ENCODE measurements at places on chromosomes 6 and 20. TPM values are rescaled to one million over a fixed set of nuclear protein-coding genes. Genes with fewer than 3 reads are reported as not detected.

- no peak for DNase-seq
Observed at GRCh38 chr20:8790442-8791074, 278.3 kb upstream of the PLCB4 start.

SMLR1 gene
- not detected for total RNA-seq

DNA sequence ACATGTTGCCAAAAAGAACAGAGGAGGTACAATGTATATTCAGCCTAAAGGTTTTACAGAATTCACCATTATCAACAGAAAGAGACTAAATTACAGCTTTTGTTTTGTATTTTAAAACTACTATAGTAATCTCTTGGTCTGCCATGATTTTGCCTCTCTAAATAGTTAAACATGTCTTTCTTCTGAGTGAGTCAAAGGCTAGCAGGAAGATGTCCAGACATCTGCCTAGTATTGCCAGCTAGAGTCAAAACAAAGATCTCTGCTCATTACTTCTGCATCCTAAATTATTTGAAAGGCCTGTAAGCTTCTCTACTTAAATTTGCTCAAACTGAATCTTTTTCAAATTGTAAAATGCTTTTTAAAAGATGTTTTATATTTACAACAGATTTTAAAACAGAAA lies 8.8 kb downstream of the ASF1A start:
- DNase-seq: no peak

DNA sequence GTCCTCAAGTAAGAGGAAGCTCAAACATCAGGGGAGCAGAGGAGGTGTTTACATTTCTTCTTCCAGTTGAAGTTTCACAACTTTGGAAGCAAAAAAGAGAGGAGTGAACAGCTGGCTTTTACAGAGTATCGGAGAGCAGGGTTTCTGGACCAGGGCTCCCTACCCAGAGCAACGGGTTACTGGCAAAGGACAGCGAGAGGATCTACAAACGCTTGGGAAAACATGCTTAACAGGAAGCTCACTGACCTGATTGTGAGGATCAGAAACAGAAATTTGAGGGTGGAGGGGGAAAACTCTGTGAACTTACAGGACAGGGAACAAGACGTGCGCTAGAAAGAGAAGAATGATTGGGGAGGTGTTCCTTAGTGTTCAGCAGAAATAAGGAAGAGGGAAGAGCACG lies 85.7 kb upstream of the TAB2 start:
- DNase-seq: no peak

GRCh38 chr6:114164207-114164606 lies 178.6 kb downstream of the HS3ST5 start:
- DNase-seq: no peak

DNA sequence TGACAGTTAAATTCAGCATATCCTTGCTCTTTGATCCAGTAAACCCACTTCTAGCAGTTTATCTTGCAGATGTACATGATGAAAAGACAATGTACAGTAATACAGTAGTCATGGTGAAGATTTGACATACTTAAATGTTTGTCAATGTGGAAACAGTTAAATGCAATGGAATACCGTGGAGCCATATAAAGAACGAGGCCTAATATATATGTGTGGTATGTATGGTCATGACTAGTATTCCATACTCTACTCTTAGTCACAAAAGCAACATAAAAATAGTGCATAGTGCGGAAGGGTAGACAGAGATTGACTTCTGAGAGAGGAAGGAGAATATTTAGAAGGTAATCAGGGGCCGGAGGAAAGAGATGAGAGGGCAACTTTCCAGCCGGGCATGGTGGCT lies 70.7 kb upstream of the ARMC2 start:
- DNase-seq: no peak

- DNase-seq: no peak
Observed at GRCh38 chr6:134389129-134389528, 71.2 kb upstream of the SGK1 start.

DNA sequence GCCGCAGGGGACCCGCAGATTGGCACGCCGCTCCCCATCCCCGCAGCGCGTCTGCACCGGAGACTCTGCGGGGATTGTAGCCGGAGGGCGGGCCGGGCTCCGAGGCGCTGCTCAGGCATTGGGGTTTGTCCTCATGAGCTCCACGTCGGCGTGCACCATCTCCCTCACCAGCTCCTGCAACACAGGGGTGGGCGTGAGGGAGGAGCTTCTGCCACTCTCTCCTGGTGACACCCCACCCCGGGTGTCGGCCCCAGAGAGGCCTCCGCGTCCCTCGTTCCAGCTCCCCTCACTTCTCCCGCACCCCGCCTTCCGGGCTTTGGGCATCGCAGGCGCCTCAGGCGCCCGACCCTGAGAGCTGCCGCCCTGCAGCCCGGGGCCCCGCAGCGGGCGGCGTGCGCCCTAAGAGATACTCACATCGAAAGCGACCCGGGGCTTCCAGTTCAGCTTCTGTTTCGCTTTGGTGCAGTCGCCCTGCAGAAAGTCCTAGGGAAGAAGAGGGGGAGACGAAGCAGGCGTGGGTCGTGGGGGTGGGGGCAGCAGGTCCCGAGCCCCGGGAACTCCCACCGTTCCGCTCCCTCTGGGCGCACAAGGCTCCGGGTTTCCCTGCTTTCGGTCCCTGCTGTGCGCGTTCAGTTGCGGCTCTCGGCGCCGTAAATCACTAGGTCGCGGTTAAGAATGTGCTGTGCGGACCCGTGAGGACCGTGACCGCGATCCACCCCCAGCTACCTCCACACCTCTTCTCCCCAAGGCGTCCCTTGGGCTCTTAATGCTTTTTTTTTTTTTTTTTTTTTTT lies 14.5 kb downstream of the FOXC1 start:
- no peak for DNase-seq

DNA sequence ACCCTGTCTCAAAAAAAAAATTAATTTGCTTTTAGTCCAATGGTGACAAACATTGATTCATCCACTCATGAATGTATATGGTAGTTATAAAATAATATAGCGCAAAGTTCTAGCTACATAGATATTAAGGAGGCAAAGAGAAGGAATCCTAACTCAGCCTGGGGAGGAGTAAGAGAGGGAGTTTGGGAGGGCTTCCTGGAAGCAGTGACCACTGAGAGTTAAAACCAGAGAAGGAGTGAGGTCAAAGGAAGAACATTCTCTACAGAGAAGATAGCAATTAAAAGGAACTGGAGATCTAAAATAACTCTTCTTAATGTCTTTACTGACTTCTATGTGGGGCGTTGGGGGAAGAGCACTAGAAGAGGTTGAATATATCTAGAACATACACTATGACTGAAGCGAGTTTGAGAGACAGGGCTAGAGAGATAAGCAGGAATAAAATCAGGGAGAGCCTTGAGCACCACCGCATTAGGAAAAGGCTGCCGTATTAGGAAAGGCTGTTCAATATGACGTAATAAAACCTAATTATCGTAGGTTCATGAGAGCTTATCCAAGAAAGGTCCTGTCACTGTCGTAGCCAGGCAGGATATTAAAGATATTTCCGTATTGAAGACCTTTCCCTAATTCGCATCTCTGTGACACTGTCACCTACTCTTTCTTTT lies 81.8 kb upstream of the CNKSR3 start:
- DNase-seq: no peak

DNA sequence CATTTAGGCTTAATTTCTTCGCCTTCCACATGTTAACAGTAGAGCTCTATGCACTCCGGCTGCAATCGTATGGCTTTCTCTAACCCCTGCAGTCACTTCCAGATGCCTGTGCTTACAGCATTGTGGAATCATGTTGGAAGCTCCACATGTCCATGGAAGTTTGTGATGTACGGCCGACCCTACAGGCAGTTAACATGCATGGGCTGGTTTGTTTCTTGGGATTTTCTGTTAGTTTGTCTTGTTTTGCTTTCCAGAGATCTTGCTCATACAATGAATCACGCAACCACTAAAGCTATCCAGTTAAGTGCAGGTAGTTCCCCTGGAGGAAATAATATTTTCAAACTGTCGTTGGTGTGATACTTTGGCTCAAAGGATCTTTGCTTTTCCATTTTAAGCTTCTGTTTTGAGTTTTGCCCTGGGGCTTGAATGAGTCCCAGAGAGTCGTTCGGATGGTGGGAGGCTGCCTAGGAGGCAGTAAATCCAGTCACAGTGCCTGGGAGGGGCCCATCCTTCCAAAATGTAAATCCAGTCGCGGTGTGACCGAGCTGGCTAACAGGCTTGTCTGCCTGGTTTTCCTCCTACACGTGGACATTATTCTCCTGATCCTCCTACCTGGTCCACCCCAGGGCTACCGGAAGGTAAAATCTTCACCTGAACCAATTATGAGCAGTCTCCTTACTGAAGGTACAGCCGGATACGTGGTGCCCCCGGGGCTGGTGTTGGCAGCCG lies 225.9 kb downstream of the SMOC2 start:
- no peak for DNase-seq

PSORS1C2 gene
- not detected for total RNA-seq

GRCh38 chr20:889106-889505 lies 27.0 kb downstream of the ANGPT4 start:
- no peak for DNase-seq

GRCh38 chr20:23212464-23212995 lies 126.4 kb upstream of the CD93 start:
- no peak for DNase-seq

LAMA2 gene
- total RNA-seq: 82.9 TPM

TMEM217 gene
- 0.51 TPM for total RNA-seq

DNA sequence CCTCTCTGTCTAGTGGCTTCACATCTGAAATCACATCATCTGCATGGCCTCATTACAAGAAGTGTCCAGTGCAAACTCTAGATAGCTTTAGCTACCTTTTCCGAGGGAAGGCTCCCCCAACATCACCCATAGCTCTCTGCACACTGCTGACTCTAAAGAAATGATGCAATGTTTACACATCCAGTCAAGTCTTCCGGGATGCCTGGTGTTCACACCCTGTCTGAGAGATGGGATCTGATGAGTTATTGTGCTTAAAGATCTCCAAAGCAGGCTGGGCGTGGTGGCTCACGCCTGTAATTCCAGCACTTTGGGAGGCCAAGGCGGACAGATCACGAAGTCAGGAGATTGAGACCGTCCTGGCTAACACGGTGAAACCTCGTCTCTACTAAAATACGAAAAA lies 404.6 kb upstream of the IRAK1BP1 start:
- DNase-seq: no peak

SYCP2L gene
- total RNA-seq: 0.93 TPM

LY6G5B gene
- total RNA-seq: 15.5 TPM

DNA sequence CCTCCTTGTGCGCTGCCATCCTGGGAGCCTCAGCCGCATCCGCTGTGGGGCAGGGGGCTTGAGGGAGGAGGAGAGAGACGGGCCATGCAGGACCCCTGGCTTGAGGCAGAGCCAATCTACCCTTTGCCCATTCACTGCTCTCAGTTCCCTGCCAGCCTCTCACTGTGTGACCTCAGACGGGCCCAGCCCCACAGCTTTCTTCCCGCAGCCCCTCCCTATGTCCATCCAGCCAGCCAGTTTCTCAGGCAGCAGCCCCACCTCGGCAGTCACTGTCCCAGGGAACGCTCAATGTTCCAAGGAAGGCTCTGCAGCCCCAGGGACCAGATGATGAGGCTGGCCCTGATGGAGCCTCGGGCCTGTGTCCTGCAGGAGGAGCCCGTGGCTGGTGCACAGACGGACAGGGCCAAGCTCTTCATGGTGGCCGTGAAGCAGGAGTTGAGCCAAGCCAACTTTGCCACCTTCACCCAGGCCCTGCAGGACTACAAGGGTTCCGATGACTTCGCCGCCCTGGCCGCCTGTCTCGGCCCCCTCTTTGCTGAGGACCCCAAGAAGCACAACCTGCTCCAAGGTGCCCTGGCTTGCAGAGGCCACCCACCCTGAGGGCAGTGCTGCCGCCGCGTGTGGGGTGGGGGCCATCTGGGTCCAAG lies 3.9 kb upstream of the TNFRSF6B start:
- DNase-seq: no peak

GRCh38 chr6:81735756-81736380 lies 16.6 kb downstream of the TENT5A start:
- DNase-seq: no peak

GRCh38 chr6:150712505-150713252 lies 113.0 kb downstream of the PLEKHG1 start:
- DNase-seq: no peak

GRCh38 chr20:19603376-19603750 lies 154.7 kb upstream of the RIN2 start:
- no peak for DNase-seq

DNA sequence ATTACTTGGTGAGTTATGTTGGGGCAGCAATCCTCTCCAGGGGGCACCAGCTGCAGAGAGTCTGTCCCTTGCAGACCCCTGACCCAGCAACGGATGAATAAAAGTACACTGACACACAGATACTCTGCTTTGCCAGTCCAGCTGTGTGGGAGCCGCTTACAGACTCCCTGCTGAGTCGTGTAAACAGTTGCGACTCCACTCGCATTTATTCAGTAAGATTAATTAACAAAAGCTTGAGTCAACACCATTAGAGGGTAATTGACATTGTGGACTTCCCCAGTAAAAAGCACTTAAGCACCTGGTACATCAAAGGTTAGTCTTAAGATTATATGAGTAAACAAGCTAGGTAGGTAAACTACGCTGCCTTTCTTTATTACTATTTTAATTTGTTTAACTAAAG lies 92.0 kb upstream of the TMEM181 start:
- DNase-seq: no peak

EYA2 gene
- 32.8 TPM for total RNA-seq

CRISP2 gene
- not detected for total RNA-seq

- DNase-seq: no peak
Observed at GRCh38 chr6:50602292-50602691, 111.0 kb upstream of the TFAP2D start.

DNA sequence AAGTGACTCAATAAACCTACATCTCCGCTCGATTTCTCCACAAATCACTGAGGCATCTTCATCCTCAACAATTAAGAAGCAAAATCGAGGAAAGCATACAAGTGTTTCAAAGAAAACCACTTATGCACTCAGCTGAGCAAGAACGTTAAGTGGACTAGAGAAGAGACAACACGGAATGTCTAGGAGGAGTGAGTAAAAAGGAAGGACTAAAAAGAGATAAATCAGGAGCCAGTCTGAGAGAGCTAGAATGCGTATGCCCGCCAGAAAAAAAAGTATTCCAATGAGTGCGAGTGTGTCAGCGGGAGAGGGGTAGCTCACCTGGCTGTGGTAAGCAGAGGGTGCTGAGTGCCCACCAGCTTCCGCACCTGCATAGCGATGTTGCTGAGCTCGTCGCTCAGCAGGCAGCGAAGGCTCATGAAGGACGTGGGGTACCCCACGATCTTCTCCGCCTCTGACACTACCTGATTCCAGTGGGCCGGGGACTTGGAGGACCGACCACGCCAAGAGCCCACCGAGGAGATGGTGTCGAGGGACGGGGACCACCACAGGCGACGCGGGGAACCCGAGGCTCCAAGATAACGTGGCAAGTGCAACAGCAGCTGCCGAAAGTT lies 587 bp downstream of the PDSS2 start:
- no peak for DNase-seq

GRCh38 chr6:83859410-83860358 lies at the start of gene CYB5R4:
TSS of gene CYB5R4 (plus strand) at chr6:83859689. CDS start at chr6:83859783, 94 bp downstream.
- peak; percentile 98 for DNase-seq

DNA sequence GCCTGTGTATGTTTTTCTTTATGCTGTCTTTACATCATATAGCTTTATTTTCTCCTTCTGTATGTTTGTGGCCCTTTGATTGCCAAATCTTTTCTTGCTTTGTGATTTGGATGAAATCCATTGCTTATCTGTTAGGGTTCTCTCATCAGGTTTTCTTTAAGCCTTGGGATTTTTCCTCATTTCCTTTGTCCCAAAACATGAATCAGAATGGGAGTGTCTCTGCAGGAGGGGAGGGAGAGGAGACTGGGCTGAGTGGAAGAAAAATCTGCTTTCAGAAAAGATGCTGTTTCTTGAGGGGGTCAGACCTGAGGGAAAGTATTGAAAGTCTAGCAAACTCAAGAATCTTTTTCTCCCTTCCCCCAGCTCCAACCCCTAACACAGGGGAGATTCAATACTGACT lies 758.0 kb upstream of the MMS22L start:
- DNase-seq: no peak
